Right cardiac atrium (tissue), 5 donors: ENCODE measurements at places on chromosomes 5 and 9.

DNA sequence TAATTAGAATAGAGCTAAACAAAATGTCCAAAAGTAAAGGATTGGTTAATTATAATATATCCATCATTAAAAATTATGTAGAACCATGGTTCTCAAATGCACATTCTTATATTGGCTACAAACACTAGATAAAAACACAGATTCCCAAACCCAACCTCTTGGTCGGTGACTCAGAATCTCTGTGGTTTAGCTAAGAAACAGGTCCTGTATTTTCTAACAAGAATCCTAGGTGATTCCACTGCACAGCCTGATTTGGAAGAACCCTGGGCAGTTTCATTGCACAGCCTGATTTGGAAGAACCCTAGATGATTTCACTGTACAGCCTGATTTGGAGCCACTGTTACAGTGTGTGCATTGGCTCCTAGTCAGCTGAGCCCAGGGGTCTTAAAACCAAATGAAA lies 67.9 kb downstream of the KIAA1958 start:
- no peak for DNase-seq

- DNase-seq = no peak
These were observed 26.9 kb downstream of the FGD3 start for GRCh38 chr9:92974161-92974661.

DNA sequence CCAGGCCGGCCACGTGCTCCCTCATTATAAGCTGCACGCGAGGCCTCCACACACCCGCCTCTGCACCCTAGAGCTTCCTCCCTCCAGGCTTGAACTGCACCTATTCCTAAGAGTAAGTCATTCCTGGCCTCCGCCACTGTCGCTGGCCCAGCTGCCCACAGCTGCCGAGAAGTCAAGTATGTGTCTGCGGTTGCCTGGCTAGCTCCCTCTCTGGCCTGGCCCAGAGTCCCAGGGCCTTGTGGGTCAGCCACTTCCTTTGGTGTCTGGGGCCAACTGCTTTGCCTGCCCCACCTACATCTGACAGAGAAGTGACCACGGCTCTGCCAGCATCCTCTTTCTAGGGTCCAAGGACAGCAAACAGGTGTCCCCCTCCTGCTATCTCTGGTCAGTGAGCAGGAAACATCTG lies 18.3 kb downstream of the ABO start:
- no peak for DNase-seq

GRCh38 chr9:26694381-26695297 lies 198.0 kb downstream of the CAAP1 start:
- DNase-seq = no peak

GRCh38 chr5:179275941-179276837 lies 69.1 kb downstream of the ADAMTS2 start:
- peak; percentile 92 for DNase-seq

DNA sequence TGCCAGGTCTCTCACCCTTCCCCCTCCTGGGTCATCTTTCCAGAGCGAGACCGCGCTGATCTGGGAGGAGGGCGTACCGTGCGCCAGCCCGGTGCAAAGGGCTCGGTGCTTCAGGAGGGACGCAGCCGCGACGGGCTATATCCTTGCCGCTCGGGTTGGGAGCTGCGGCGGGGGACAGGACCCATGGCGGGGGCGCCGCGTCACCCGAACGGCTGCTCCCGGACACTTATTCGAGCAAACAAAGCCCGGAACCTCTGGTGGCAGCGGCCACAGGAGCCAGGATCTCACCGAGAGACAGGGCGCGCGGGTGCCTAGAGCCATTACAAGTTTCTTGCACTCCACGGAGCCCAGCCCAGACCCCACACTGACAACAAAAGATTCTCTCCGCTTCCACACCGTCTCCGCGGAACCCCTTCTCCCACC lies 1.3 kb downstream of the SEMA6A start:
- DNase-seq = peak; percentile 35

DNA sequence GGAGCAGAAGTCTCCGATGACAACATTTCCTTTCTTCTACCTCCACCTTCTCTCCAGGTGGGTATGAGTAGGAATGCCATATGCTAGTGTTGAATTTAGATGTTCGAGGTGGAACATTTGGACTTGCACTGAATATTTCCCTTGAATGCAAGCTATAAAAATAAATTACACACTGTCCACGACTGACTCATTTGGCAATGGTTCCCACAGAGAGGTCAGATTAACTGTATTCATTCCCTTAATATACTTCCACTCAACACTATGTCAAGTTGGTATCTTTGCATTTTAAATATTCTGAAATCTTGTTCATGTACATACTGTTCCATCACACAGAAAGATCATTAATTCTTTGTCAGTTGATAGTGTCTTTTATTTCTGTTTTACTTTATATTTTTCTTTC lies 222.6 kb upstream of the PIK3R1 start:
- DNase-seq = no peak

DNA sequence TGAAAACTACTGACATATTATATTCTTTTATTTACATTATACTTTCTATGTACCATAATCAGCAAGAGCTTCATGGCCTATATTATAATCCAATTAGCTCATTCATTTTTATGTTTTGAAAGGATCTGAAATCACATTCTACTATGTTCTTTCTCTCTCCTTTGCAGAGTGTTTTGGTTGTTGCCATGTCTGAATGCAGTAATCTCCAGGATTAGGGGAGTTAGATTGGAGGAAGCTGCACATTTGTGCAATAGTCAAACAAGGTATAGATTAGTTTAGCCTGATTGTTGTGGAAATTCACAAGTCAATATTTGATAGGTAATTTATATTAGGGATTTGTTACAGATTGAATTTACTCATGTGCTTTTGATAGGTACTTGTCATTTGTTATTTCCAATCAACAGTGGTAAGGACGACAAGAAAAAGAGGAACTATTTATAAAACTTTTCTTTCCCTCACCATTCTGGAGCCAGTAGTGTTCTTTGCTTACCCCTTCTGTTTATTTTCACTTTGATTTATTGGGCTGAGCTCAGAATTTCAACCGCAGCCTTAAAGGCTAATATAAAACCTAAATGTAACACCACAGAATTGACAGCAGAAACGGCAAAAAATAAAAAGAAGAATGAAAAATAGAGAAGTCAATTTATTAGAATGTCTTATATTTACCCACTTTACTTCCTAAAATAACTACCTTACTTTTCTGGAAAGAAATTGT lies 597.0 kb downstream of the CHSY3 start:
- no peak for DNase-seq

- DNase-seq = no peak
These were observed 17.3 kb downstream of the SPINK9 start for GRCh38 chr5:148352696-148353095.

DNA sequence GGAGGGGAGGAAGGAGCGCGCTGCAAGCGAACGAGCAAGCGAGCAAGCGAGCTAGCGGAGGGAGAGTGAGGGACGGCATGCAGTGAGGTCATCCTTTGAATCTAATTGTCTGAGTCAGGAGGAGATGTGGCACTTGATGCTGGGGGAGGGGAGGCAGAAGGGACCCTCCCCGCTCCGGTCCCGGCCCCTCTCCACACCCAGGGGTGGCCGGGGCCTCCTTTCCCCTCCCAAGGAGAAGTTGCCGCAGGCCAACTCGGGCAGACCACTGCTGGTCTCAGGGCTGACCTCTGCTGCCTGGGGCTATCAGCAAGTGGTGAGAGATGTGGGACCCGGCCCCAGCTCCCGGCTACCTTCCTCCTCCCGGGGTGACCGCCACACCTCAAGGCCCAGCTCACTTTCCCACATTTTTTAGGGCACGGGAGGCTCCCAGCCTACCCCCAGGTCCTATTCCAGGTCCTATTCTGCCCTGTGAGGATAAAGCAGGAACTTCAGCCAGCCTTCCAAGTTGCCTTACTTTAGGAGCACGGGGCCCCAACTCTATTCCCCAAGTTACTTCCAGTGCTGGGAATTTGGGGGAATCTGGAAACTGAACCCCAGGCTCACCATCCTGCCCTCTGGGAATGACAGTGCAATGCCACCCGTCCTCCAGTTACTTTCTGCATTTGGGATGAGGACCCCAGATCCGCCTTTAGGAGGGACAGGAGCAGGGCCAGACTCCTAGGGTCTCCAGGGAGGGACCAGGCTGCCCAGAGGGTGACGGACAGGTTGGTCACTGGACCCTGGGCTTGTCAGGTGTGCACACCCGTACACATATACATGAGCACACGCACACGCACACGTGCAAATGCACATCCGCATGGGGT lies 11.1 kb downstream of the CNTFR start:
- no peak for DNase-seq

DNA sequence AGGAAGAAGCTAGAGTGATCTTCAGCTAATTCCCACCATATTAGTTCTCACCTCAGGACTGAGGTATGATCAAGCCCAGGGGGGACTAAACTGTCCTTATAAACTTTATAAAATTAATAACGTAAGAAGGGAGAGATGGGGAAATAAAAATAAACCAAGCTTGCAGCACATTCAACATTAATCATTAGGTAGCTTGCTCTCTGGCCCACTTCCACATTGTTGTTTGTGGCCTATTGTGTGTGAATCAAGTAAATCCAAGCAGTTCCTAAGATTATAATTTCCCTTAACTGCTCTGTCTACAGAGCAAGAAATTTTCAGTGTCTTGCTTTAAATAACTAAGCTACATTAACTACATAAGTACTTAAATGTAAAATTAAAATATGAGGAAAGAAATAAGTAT lies 131.3 kb upstream of the ABCA1 start:
- DNase-seq = no peak

- DNase-seq = no peak
These were observed 50.3 kb downstream of the ARHGAP26 start for GRCh38 chr5:142820447-142820846.

- DNase-seq = no peak
These were observed 106.9 kb downstream of the TTC39B start for GRCh38 chr9:15200111-15200510.
